GM12878 (cell line): ENCODE measurements at places on chromosomes 4 and X.

DNA sequence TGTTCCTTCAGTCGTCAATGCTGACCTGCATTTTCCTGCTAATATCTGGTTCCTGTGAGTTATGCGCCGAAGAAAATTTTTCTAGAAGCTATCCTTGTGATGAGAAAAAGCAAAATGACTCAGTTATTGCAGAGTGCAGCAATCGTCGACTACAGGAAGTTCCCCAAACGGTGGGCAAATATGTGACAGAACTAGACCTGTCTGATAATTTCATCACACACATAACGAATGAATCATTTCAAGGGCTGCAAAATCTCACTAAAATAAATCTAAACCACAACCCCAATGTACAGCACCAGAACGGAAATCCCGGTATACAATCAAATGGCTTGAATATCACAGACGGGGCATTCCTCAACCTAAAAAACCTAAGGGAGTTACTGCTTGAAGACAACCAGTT is 12.6 kb downstream of the TLR8 start:
- DNase-seq: no peak

GRCh38 chr4:113604955-113605354 is 156.6 kb downstream of the CAMK2D start:
- DNase-seq: no peak

DNA sequence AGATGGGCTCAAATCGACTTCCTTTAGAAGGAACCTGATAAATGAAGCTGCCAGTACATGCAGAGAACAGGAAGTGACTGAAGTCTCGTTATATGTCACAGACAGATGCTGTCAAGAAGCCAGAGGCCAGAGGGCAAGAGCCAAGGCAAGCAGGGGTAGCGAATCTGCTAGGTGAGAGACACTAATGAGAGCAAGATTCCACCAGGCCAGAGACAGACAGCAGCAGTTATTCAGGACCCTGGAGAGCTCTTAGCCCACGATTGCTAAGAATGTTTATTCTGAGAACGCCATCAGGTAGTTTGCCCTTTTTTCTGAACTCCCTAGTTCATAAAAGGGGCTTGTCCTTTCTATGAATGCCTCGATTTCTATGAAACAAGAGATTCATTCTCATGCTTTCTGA is 73.7 kb downstream of the BEND2 start:
- no peak for DNase-seq

GRCh38 chrX:40542972-40543371 is 37.8 kb upstream of the ATP6AP2 start:
- no peak for DNase-seq

GRCh38 chr4:134470544-134470943 is 269.0 kb upstream of the PABPC4L start:
- DNase-seq: no peak

DNA sequence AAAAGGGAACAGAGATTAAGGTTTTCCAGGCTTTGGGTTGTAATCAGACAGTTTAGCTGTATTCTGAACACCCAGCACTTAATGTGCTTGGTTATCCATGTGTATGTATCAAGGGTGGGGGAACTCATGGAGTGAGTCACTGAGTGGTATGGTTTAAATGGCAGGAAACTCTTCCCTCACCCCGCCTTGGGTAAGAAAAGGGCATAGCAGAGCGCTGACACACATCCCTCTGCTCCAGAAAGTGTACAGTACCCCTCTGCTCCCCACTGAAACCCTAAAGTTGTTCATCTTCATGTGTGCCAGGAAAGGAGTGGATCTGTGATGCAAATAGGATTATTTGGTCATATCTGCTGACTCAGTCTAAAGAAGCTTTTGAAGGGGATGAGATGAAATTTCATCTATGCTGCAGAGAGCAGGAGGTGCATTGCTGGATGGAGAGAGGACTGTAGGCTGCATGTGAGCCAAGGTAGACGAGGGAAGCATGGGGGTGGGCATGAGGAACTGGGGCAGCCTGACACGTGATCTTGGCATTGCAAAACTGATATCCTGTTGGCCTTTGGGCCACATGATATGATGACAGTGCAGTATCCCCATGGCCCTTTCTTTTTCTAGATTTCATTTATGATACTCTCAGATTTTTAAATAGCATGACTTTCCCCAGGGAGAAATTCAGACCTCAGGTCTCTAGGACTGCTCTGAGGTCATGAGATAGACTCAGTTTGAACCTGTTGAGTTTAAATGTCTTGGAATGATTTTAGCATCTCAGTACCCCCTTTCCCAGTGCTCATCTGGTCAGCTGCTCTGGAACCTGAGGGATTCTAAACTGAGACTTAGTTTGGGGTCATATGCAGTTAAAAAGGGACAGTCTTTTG is 84.8 kb downstream of the TMEM164 start:
- DNase-seq: no peak

GRCh38 chr4:170127758-170128157 is 38.0 kb upstream of the AADAT start:
- no peak for DNase-seq

GRCh38 chr4:104488151-104488550 is 6.5 kb downstream of the CXXC4 start:
- DNase-seq: no peak

DNA sequence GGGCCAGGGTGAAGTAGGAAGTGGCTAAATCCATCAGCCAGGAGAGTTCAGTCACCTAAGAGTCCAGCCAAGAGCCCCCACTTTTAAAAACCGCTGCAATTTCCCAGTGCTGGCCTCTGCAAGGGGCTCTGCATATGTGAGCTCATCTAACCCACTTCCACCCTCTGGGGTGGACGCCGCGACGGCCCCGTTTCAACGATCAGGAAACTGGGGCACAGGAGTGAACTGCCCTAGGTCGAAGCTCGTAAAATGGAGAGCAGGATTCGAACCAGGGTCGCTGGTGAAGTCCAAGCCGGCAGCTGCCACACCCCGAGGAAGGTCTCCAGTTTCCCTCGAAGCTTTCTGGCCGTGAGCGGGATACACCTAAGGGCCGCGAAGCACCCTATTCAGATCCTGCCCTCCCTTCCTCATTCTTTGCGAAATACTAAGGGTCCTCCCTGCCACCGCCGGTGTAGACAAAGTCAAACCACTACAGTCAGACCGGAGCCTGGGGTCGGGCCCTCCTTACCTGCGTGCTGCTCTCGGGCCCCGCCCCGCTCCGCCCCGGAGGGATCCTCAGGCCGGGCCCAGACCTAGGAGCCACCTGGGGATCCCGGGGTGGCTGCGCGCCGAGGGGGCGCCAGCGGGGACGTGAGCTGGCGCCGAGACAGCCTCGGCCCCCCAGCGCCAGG is 446 bp downstream of the EVC2 start:
- DNase-seq: no peak

GRCh38 chr4:36180206-36180605 is 64.1 kb downstream of the ARAP2 start:
- DNase-seq: no peak

GRCh38 chrX:154412468-154412867 is 1.1 kb downstream of the TAFAZZIN start:
- no peak for DNase-seq

DNA sequence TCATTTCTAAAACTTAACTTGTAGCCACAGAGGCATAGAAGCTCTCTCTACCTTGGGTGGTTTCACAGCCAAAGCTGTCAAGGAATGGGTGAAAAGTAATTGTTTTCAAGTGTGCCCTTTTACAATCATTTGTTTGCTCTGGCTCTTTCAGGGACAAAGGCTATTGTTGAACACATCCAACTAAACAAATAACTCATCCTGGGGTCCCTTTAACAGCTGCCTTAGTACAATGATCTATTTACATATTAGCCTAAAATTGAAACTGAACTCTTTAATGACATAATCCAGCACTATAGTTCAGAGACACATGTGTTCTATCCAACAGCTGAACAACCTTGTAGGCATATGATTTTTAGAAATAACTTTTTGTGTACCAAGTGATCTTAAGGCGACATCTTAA is 3.7 kb downstream of the HHIP start:
- DNase-seq: no peak

DNA sequence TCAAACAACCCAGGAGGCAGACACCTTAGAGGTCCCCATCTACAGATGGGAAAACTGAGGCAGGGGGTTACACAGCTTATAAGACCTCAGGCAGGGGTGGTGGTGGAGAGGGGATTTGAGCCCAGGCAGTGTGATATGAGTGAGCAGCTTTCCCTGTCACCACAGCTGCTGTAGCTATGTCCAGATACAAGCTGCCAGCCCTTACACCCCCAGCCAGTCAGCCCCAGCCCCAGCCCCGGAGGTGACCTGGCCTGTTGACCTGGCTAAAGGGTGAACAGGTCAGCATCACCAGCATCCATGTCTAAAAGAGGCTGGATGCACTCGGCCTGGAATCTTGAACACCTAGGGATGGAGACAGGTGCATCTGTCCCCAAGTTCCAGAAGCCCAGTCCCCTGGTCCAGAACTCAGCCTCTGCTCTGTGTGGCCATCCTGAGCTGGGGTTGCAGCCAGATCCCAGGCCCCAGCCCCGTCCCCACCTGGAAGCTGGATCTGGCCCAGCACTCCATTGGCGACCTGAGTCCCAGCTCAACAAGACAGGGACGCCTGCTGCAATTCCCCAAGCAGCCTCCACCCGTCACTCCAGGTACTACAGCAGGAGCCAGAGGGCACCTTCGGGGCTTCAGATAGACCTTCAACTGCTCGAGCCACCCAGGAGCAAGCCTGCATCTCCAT is 89.5 kb downstream of the JAKMIP1 start:
- no peak for DNase-seq

- no peak for DNase-seq
These were observed 101.4 kb downstream of the BTC start for GRCh38 chr4:74692972-74693371.

DNA sequence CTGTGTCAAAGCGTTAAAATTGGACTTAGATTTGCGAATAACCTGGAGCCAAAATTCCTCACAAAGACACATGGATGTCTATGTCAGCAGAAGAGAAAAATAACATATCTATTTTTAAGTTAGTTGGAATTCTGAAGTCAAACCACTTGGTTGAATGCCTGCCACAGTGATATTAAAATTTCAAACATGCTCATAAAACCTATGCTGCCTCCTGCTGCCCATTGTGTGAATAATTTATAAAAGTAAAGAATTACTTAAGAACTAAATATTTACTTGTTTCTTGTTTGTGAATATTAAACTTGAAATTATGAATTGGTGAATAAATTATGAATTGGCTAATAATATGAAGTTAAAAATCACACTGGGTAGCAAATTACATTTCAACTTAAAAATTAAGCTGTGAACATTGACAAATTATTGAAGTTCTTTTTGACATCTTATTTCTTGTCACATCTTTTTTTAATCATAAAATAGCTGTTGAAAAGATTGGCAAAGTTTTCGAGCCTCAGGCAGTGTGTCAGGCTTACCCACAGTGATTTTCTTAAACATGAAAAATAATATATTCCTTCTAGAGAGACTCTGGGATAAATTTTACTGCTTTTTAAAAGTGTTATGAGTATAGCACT is 35.4 kb downstream of the FABP2 start:
- DNase-seq: no peak

- DNase-seq: no peak
These were observed 169.1 kb upstream of the FTHL17 start for GRCh38 chrX:31240982-31241381.

GRCh38 chr4:67892905-67893304 is 9.1 kb upstream of the TMPRSS11D start:
- DNase-seq: no peak

GRCh38 chrX:28158019-28158777 is 176.9 kb upstream of the DCAF8L1 start:
- no peak for DNase-seq

DNA sequence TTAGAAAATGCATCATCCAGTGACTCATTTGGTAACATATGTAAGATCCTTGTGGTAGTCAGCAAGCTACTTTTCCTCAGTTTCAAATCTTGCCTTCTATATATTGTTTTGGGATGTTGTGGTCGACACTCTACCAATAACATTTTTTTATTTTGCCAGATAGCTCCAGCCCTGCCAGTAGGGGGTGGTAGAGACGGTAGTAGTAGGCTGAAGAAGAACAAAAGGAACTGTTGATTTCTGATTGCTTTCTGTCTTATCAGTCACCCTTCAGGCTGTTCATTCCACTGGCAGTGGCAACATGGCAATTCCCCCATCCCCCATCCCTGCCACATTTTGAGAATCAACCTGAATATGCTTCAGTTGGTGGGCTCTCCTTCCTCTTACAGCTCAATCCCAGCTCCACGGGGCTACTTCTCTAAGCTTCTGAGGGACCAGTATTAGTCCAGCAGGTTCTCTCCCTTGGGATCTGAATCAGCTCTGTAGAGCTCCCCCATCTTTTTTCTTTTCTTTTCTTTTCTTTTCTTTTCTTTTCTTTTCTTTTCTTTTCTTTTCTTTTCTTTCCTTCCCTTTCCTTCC is 171.5 kb upstream of the VEGFC start:
- no peak for DNase-seq

GRCh38 chrX:30217465-30217864 is 2.1 kb downstream of the MAGEB2 start:
- DNase-seq: no peak

DNA sequence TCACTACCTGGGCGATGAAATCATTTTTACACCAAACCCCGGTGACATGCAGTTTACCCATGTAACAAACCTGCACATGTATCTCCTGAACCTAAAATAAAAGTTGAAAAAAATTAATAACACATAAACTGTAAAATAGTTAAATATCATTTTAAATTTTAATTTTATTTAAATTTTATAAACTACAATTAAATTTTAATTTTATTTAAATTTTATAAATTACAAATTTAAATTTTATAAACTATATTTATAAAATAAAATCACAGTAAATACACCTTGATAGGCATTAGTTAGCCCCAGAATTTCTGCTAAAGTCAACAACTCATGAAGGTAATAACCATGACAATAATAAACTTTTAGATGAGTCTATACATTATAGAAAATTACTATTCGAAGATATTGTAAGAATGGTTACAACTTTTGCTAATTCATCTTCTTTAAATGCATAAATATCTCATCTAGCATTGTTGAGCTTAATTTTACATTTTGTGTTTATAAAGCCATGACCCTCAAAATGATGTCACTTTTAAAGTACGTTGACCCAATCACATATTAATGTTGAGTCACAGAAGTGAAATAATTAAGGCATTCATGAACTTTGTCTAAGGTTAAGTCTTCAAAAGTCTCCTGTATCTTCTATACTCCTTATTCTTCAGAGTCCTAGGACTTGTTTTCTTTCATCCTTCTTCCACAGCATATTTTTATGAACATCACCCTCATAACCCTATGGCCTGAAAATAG is 755.8 kb upstream of the LCORL start:
- no peak for DNase-seq

DNA sequence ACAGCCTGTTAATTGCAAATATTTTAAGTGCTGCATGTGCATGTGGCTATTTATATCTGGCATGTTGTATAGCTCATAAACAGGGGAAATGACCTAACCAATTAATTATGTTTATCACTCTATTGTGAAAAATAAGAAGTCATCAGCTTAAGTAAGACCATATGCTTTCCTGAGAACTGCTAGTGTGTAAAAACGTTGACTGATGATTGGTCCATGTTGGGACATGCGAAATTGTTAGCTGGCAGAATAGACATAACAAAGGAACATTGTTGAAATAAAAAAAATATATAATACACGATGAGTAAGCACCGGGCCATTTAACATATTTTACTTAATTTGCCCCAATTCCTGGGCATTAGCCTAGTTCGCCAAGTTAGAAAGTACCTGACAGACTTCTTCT is 207.5 kb downstream of the ANK2 start:
- no peak for DNase-seq

GRCh38 chr4:157942017-157942416 is 230.8 kb downstream of the GASK1B start:
- DNase-seq: no peak

- DNase-seq: peak; percentile 61
These were observed 550.9 kb upstream of the BOD1L1 start for GRCh38 chr4:14178421-14178820.
